ENCODE measurements at places on chromosomes 6 and 20.

- DNase-seq, result no peak
These were observed 21.6 kb downstream of the TOX2 start for GRCh38 chr20:43936104-43936770.

DNA sequence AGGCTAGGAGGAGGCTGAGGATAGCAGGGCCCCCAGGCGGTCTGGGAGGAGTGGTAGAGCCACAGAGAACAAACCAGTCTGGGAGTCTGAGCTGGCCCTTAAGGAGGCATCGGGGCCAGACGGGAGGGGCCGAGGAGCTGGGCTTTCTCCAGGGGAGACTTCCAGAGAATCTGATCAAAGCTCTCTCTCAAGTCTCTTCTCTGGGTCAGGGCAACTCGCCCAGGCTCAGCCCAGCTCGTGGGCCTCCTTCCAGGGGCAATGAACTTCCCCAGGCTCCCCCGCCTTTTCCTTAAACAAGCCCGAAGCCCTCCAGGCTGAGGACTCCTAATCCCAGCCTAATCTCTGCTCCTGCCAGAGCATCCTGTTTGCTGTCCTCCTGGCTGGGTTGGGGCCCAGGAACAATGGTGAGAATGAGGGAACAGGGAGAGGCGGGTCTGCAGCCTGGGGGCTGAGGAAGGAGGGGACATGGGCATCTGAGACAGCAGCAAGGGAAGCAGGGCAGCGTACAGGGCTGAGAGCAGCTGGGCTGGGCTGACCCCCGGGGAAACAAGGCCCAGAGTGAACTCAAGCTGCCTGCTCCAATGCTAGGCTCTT is 173.6 kb downstream of the ANKRD60 start:
- DNase-seq, result no peak

DNA sequence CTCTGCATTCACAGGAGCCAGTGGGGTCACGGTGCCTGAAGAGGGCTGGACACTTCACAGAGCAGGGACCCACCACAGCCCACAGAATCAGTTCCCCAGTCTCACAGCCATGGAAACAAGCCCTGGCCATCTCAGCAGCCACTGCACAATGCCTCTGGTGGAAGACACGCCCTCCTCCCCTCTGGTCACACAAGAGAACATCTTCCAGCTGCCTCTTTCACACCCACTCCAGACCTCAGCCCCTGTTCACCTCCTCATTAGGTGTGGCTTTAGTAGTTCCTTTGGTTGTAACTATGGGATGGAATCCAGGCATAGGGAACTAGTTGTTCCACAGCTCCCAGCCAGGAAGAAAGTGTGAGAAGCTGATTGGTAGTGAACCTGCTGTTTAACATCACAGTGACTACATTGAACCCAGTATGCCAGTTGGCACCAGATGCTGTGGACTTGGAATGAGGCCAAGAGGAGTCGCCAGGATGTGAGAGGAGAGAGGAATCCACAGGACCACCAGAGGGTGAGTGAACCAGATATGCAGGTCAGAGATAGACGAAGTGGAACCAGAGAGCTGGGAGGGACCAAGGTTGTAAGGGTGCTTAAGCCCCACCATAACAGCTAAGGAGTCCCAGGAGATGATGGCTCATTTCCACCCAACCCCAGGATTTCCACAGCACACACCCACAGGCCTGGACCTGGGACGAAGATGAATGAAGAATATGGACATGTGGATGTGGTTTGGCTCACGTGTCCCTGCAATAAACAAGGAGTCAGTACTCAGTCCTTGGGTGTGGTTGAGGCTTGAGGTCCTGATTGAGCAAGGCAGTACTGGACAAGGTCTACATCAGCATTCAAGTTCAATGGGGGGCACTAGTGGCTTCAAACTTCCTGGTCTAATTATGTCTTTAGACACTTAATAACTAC is 8.8 kb upstream of the BTN3A3 start:
- DNase-seq, result no peak

GRCh38 chr6:54578261-54578660 is 268.3 kb upstream of the FAM83B start:
- DNase-seq, result no peak

GRCh38 chr20:38534756-38535155 is 46.2 kb upstream of the ADIG start:
- DNase-seq, result no peak

DNA sequence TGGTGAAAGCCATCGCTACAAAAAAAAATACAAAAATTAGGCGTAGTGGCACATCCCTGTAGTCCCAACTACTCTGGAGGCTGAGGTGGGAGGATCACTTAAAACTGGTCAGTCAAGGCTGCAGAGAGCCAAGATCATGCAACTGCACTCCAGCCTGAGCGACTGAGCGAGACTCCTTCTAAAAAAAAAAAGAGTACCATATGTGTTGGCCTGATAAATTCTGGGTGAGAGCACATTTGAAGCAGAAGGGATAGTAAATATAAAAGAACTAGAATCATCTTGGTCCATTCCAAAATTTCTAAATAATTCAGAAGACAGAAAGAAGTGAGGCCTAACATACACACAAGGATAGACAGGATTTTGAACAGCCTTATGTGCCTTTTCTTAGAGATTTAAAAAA is 2.2 kb downstream of the IBTK start:
- no peak for DNase-seq

- no peak for DNase-seq
These were observed 54.6 kb upstream of the DDR1 start for GRCh38 chr6:30829639-30830255.

GRCh38 chr20:42082611-42083010 is 464.4 kb upstream of the CHD6 start:
- DNase-seq, result peak; percentile 7

GRCh38 chr6:110617057-110617456 is 140.6 kb upstream of the SLC22A16 start:
- no peak for DNase-seq

GRCh38 chr6:138107078-138107751 is at the start of gene PERP:
TSS of gene PERP (minus strand) at chr6:138107419. CDS start at chr6:138107340, 79 bp downstream.
- DNase-seq, result peak; percentile 93

GRCh38 chr6:52976591-52977035 is 18.5 kb downstream of the GSTA4 start:
- DNase-seq, result no peak
